ENCODE measurements at places on chromosomes 3 and 15.
A peak's percentile ranks its signal among the peaks of the same experiment; 100 is the strongest.

GRCh38 chr3:17204049-17204650, 319.4 kb downstream of the PLCL2 start:
- DNase-seq: no peak

DNA sequence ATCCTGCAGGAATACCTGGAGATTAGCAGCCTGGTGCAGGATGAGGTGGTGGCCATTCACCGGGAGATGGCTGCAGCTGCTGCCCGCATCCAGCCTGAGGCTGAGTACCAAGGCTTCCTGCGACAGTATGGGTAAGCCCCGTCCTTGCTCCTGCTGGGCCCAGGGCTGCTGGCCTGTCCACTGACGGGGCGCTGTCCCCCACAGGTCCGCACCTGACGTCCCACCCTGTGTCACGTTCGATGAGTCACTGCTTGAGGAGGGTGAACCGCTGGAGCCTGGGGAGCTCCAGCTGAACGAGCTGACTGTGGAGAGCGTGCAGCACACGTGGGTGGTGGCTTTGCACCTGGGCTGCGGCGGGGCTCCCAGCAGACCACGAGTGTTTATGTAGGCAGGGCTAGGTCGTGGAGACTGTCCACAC, 5.0 kb downstream of the FES start:
- no peak for DNase-seq

GRCh38 chr15:100350434-100351226, 8.9 kb upstream of the ADAMTS17 start:
- DNase-seq: no peak

DNA sequence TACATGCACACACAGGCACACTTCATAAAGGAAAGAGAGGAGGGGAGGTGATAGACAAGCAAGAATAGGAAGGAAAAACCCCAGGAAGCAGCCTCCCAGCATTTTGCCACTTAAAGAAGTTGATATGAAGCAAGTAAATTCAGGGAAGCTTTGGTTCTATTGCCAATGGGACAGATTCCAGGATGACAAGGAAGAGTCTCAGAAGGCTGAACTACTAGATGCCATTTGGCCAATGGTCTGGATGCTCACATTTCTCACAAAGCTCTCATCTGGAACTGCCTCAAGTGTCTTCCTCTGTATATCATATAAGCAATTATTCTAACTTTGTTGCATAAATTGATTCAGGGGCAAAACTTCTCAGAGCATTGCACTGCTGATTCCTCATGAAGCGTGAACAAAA, 78.8 kb upstream of the STRIT1 start:
- no peak for DNase-seq

DNA sequence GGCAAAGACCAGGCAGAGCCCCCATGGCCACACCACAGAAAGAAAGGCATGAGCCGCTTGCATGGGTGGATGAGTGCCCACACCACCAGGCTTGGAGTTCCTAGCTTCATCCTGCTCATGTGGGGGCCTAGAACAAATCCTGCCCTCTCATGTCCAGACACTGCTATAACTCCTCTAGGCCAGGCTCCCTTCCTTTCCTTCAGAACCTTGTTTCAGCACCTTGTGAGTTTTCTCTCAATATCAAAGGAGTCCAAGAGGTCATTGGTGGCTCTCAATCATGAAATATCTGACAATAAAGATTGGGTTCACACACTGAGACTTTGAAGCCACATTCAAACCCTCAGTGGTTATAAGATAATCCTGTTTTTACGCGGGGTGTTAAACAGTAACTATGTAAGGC, 12.7 kb downstream of the SLC6A20 start:
- no peak for DNase-seq

DNA sequence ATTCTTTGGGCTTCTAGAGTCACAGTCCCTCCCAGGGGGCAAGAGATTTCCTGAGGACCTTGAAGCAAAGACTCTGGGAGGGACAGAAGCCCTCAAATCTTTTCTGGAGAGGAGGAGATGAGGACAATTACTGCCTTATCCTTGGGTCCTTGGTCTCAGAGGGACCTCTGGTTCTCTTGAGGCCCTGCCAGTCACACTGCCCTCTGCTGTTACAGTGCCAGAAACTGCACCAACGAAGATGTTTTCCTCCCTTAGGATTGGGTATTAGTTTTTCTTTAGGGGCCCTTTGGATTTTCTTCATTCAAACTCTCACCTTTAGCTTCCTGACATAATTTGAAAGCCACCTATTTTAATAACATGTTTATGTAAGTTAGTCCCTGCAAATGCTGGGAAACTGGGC, 58.2 kb upstream of the SCN5A start:
- no peak for DNase-seq

DNA sequence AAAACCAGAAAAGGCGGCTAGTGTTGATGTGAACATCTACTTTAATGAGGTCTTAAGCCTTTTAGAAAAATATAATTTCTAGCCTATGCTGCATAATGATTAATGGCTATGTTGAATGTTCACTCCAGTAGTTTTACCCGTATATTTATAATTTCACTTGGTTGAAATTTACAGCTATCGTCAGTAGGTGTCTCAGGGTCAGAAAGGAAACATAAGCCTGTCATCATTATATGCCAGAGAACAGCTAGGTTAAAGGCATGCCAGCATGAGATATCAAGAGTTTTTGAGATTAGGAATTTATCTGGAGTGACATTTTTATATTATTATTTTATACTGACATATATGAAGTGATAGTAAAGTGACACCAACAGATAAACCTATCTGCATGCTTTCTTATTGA, 904.1 kb downstream of the OTOL1 start:
- no peak for DNase-seq

DNA sequence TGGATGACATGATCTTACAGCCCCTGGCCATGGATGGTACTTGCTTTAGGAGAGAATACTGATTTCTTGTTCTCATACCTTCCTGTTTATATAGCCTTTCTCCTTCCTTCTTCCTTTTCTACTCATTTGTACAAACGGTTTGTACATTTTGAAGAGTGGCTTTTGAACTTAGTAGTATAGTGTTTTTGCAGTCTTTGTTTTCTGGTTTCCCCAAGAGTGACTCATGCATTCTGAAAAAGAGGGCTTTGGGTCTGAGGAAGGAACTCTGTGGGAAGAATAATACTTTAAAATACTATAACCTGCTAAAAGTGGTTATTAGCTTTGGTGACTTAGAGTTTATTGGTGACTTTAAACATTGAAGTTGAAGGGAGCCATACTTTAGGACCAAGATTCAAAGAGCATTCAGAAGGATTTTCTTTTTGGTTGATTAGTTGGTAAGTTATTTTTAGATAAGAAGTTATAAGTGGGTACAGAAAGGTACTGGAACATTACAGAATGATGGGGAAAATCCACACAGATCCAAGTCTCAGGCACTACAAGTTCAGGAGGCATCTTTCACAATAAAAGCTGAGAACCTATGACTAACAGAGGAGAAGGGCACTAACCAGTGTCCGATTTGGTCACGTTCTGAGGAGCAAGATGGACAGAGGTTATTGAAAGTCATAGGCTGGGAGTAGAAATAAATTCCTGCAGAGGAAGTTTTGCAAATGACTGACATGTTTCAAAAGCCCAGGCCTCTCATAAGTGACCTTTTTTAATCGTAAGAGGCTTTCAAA, 369.6 kb upstream of the AZI2 start:
- DNase-seq: no peak

DNA sequence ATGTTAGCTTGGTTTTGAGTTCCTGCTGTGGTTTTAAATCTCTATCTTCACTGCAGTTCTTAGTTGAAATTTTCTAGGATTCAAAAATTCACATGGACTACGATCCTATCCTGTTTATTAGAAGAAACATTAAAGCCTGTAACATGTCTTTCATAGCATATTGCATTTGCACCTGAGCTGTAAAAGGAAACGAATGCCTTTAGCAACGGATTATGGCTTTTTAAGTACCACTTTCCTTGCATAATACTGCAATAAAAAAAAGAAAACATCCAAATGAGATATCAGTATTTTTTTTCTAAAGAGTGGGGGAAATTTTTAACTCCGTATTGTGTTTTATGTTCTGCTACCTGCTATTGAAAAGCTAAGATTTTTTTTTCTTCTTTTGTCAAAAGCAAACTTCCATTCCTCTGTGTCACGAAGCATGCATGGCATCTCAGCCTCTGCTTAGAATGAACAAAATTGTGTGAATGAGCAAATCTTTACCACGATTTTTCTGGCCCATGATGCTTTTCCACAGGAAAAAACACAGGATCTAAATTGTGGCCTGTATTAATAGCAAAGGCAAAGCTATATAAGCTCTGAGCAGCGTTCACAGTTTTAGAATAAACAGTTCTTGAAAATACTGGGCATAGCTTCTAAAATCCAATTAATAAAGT, 110.0 kb upstream of the CDIN1 start:
- no peak for DNase-seq

- no peak for DNase-seq
Observed at GRCh38 chr3:185308126-185308754, 54.4 kb upstream of the EHHADH start.

GRCh38 chr3:64509206-64509605, 178.6 kb downstream of the ADAMTS9 start:
- DNase-seq: no peak

GRCh38 chr3:107806021-107806420, 283.3 kb downstream of the BBX start:
- DNase-seq: no peak

DNA sequence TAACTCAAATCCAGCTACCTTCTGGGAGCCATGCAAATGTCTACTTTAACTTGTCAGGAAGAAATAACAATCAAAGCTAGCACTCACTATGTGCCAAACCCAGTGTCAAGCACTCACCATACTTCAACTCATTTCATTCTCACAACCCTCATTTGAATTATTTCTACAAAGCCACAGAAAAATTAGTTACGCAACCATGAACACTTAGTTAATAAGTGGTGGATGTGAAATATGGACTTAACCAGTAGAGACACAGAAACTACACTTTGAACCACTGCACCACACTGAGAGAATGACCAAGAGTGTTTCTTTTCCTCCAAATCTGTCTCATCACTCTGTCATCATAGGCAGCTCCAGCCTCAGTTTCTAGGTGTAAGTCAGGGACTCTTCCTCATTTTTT, 91.0 kb upstream of the MBNL1 start:
- no peak for DNase-seq

- peak; percentile 94 for DNase-seq
Observed at GRCh38 chr15:60371175-60372051, 26.4 kb downstream of the ANXA2 start.

GRCh38 chr3:32959371-32959770, 7.9 kb downstream of the CCR4 start:
- DNase-seq: no peak

- DNase-seq: no peak
Observed at GRCh38 chr3:85979034-85979433, 1011.9 kb downstream of the VGLL3 start.

DNA sequence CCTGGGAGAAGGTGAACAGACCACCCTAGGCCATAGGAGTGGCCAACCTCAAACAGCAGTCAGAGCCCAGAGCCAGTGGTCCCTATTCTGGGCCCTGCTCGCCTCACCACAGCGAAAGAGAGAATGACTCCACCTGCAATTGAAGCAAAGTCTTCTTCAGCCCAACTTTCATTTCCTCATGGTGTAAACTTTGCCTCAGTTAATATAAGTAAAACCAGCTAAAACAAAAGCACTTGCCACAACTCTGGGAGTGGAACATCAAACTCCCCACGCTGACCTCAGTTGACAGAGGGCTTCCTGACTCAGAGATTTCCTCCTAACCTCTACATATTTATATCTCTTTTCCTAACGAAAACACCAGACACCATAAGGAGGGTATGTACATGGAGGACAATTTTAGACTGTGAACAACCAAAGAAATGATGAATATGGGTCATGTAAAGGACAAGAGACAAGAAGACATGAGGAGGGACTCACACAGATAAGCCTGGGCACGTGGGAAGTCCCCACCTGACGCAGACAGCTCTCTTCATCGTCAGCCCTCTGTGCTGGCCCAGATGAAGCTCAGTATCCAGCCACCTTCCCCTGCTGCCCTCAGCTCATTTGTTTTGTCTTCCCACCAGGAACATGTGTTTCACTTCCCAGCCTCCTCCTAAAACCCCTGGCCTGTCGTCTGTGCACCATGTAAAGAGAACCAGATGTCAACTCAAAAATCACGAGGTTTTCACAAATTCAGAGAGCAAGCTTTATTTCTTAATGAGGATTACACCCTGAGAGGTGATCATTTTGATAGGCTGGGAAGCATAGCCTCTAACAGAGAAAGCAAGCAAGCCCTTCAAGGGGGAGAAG, 140.9 kb downstream of the KCNMB2 start:
- DNase-seq: no peak

- DNase-seq: peak; percentile 31
Observed at GRCh38 chr15:35810007-35810406, 264.0 kb upstream of the DPH6 start.

DNA sequence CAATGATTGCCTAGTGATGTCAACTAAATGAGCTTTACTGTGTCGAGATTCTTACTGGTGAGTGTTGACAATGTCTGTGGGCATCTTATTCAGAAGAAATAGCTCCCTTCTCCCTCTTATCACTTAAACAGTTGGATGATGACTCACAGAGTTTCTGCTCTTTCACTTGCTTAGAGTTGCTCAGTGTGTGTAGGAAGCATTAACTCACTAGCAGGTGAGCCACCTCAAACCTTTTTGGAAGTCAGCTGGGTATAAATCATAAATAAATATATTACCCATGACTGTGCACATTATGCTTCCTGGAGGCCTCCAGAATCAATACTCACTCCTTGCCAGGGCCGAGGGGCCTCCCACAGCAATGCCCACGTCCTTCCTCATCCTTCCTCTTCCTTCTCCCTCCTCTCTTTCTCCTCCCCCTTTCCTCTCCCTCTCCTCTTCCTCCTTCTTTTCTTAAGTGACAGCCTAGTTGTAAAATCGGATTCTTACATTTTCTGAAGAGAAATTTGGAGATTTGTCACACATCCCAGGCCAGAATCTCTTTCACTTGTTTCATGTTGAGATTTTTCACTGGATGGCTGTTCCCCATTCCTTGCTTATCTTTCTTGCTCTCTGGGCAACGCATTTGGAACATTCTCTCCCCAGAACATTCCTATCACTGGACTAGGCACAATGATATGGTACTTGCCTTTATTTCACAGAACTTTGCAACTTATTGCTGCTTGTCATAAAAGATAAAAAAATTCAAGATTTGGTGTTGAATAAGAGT, 17.5 kb downstream of the SHC4 start:
- no peak for DNase-seq

- peak; percentile 64 for DNase-seq
Observed at GRCh38 chr3:167941234-167941995, 154.3 kb downstream of the GOLIM4 start.

- peak; percentile 42 for DNase-seq
Observed at GRCh38 chr3:127690106-127690505, 17.4 kb downstream of the ABTB1 start.

GRCh38 chr15:85542895-85543331, 162.5 kb downstream of the AKAP13 start:
- no peak for DNase-seq
